GM12865 (cell line): ENCODE measurements at places on chromosomes 3 and 15.

- peak; percentile 31 for DNase-seq
Measured at GRCh38 chr15:66287461-66288057, 5.8 kb upstream of the DIS3L start.

- DNase-seq = no peak
Measured at GRCh38 chr15:53009093-53009492, 219.0 kb upstream of the ONECUT1 start.

DNA sequence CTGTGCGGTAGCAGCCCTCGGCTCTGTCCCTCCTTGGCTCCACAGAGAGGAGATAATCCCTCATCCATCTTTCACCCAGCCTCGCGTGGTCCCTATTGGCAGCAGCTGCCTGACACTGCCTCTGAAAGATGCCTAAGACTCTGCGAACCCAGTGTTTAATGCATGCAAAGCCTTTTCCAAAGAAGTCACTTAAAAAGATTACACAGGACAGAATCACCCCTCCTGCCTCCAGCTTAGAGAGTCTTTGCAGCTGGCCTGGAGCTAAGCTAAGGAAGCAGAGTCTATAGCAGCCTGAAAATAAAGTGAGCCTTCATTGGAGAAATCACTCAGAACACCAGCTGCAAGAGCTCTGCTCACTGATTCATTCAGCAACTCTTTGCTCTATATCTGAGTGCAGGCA lies 247.2 kb downstream of the SHQ1 start:
- DNase-seq = no peak

DNA sequence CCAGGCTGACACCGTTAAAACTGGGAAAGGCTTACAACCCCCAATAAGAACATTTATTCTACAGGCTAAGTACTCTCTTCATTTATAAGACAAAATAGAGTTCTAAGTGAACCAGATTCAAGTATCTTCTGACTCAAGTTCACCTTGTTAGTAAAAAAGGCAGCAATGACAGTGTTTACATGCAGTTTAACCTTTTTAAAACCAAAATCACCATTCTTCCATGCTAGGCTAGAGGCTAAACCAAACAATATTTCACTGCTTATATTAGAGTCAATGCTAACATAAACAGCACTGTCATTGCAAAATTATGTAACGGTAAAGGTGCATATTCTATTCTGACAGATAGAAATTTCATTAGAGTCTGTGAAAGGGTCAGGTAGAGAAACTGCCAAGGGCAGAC lies 118.0 kb downstream of the FBN1 start:
- DNase-seq = no peak

DNA sequence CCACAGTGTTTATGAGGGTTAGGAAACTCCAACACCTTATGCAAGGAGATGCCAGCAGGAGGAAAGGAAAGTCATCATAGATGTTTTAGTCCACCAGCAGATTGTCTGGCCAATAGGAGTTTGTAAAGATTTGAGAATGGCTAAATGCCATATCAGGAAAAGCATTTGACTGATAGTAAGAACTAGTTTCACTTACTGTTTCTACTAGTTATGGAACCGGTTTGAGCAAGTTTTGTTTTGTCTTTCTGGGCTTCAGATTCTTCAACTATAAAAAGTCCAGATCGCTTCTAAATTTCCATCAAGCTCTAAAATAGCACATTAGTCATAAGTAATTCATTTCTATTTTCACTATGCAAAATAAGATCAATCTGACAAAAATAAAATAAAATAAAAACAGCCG lies 254.8 kb upstream of the TMCO5A start:
- no peak for DNase-seq

DNA sequence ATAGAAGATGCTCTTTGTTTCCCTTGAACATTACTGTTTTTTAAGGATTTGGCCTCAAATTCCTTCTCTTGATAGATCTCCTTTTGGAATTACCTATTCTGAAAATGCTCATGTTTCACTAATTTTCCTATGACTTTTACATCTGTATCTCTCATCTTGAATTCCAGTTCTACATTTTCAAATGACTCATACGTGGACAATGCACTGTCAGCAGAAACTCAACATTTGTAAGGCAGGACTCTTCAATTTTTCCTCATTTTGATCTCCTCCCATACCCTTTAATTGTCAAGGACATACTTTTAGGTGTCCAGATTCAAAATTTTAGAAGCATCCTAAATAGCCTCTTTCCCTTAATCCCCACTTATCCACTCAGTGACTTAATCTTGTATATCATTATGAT lies 341.0 kb upstream of the RASGRP1 start:
- DNase-seq = no peak

DNA sequence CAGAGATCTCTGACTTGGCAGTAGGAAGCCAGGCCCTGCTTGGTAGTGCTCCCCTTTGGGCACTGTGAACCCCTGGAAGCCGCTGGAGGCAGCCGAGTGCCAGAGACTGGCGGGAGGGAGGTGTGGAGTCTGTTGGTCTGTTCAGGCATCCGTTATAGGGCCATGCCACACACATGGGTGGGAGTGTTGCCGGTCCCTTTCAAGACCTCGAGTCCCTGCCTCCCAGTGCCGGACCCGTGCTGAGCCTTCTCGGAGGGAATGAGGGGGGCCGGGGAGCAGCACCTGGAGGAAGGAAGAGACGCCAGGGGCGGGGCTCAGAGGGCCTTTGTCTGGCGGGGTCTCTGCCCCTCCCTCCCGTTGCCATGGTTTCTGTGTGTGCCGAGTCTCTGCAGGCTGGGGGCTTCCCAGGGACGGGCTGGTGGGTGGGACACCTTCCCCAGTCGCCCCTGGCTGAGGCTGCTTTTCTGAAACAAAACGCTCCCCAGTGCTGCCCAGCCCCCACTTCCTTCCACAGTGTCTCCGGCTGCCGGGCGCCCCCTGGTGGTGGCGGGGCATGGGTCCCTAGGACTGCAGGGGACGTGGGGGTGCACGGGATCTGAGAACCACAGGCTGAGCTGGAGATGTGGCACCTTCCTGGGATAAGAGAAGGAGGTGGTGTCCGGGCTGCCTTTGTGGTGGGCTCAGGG lies 10.0 kb downstream of the GNAI2 start:
- DNase-seq = peak; percentile 90

DNA sequence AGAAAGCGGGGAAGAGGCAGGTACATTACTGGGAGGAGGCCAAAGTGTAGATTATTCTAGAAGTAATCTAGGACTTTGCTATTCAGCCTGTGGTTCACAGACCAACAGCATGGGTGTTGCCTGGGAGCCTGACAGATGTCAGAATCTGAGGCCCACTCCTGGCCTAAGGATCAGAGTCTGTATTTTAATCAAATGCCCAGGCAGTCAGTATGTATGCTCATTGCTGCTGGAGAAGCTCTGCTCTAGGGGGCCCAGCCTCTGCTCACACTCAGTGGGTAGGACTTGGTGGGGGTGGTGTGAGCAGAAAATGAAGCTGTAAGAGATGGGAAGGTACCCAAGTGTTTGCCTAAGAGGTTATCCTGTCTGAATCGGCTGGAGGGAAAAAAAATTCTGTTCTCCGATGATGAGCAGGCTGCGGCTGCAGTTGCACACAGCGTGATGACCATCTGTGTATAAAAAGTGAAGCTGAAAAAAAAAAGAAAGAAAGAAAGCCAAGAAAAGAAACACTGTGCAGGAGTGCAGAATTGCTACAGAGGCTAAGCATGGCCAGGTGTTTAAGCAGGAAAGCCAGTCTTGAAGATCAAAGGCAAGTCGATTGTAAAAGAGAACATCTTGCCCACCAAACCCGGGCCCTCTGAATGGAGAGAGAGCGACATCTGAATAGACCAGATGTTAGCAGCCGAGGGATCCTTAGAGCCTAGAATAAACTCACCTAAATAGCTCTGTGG lies 65.2 kb downstream of the EIF4E3 start:
- no peak for DNase-seq

DNA sequence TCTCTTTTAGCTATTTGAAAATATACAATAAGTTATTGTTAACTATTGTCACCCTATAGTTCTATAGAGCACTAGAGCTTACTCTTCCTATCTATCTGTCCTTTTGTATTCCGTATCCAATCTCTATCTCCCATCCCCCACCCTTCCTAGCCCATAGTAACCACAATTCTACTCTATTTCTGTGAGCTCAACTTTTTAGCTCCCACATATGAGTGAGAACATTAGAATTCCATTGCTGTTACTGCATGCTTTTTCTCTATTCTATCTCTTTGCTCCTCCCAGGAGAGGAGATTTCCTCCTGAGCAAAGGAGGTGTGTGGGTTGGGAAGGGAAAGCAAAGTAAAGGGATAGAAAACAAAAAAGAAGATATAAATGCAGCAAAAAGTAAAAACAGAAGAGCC lies 105.6 kb upstream of the SLC4A7 start:
- DNase-seq = no peak
